ENCODE measurements at places on chromosomes 7 and 10. TPM values are rescaled to one million over a fixed set of nuclear protein-coding genes. Genes with fewer than 3 reads are reported as not detected.

DNA sequence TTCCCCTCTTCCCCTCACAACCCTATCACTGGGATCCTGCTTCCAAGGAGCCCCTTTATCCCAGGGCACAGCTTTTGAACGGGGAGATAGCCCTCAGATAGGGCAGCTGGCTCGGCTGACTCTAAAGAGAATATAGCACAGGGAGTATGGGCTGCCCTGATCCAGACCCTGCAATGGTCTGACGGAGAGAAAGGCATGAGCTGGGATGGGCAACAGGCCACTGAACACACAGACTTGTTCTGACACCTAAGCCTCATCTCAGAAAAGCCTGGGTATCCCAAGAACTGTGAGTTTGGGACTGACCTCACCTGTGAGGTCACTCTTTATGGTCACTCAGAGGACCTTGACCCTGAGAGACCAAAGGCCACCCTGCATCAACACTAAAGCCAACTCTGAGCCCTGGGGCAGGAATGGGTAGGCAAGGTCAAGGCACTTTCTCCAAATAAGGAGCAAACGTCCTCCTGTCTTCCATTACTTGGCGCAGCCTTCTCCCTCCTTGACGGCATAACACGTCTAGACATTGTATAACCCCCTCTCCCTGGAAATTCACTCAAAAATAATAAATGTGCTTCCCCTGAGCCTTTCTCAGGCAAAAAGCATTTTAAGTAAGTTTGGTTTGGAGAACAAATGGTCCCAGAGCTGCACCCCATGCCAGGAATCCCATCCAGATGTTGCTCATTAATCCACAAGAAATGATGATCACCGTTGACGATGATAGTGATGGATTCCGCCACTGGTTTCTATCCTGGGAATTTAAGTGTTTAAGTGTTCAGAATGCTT is 8.2 kb upstream of the LRRC18 start:
- DNase-seq, result no peak

GRCh38 chr10:78896159-78896928 is 172.4 kb upstream of the ZMIZ1 start:
- no peak for DNase-seq

- DNase-seq, result no peak
These were observed 230.6 kb downstream of the PLXNA4 start for GRCh38 chr7:132345543-132346129.

Gene CPA2
- polyA plus RNA-seq, result not detected

GRCh38 chr10:20457649-20458048 is 439.5 kb downstream of the NEBL start:
- no peak for DNase-seq

DNA sequence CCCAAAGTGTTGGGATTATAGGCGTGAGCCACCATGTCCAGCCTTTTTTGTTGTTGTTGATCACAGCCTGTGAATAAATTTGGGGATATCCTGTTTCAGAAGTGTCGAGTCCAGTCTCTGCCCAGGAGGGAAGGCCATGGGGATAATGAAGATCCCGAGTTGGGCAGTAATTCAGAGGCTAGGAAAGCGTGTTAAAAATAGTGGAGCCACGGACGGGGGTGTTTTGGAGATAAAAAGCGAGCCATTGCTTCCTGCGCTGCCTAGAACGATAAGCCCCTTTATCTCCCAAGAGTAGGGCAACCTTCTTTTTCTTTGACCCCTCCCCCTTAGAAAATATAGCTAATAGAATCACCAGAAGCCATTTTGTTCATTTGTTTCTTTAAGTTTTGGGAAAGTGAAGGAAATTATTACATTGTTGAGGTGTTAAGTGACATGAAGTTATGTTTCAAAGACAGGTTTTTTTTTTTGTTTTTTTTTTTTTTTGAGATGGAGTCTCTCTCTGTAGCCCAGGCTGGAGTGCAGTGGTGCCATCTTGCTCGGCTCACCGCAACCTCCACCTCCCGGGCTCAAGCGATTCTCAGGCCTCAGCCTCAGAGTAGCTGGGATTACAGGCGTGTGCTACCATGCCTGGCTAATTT is 43.3 kb downstream of the IL15RA start:
- DNase-seq, result no peak

Gene POM121C
- polyA plus RNA-seq, result 38.0 TPM

Gene MYL10
- not detected for polyA plus RNA-seq

DNA sequence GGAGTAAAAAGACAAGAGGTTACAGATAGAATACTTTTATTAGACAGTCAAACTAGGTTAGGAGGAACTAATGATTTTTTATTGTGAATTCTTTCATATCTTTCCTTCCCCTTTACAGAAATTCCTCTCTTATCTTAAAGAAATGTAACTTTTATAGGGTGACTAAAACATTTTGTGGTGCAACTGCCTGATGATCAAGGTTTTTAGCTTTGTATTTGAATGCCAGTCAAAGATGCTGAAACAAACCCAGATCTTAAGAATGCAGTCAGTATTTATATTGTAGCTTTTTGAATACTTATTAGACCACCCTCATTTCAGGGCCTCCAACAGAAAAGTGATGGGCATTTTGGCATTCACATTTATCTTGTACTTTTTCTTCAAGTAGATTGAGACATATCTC is 27.4 kb downstream of the TAX1BP1 start:
- DNase-seq, result no peak

DNA sequence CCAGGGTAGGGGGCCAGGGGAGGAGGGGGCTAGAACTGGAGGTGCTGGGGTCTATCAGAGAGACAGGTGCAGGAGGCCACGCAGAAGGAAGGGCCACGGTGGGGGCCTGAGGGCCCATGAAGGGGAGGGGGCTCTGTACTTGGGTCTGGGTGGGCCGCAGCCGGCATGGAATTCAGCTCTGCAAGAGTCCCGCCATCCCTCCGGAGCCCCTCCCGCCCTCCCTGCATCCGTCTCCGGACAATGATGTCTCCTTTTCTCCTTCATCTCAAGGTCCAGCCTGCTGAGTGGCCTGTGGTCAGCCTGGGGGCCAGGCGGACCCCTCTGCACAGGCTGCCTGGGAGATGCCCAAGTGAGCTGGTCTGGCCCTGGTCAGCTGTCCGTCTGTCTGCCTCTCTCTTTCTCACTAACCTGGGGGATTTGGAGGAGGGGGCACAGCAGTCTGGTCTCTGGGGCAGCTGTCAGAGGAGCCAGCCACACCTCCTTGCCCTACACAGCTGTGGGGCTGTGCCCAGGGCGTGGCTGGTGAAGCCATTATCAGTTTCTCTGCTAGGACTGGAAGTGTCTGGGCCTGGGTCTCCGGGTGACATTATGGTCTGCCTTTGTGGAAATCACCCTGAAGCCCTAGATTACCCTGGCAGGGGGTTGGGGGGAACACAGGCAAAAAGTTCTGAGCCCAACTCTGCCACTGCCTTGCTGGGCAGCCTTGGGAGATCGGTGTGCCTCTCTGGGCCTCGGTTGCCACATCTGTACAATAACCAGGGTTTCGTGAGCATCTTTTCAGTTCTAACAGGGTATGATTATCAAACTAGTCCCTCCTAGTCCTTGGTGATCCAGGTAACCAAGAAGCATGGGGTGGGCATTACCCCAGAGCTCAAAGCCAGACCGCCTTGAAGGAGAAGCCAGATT is 19.0 kb upstream of the HSPB1 start:
- DNase-seq, result no peak

Gene BCL7B
- 95.5 TPM for polyA plus RNA-seq

DNA sequence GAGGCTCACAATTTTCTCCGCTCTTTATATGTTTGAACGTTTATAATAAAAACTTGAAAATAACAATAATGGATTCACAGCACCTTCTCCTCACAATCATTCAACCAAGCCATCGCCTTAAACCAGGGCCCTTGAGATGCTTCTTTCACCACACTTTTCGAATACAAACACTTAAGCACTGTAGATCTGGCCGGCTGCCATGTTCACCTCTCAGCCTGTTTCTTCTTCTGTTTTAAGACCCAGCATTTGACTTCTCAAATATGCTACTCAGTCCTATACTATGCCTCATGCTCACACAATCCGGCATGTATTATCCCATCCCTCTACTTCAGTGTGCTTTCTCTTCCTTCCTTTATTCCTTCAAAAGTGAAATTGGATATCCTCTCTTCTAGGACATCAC is 280.6 kb downstream of the TFEC start:
- DNase-seq, result no peak

Gene PRKCQ
- polyA plus RNA-seq, result 36.5 TPM

DNA sequence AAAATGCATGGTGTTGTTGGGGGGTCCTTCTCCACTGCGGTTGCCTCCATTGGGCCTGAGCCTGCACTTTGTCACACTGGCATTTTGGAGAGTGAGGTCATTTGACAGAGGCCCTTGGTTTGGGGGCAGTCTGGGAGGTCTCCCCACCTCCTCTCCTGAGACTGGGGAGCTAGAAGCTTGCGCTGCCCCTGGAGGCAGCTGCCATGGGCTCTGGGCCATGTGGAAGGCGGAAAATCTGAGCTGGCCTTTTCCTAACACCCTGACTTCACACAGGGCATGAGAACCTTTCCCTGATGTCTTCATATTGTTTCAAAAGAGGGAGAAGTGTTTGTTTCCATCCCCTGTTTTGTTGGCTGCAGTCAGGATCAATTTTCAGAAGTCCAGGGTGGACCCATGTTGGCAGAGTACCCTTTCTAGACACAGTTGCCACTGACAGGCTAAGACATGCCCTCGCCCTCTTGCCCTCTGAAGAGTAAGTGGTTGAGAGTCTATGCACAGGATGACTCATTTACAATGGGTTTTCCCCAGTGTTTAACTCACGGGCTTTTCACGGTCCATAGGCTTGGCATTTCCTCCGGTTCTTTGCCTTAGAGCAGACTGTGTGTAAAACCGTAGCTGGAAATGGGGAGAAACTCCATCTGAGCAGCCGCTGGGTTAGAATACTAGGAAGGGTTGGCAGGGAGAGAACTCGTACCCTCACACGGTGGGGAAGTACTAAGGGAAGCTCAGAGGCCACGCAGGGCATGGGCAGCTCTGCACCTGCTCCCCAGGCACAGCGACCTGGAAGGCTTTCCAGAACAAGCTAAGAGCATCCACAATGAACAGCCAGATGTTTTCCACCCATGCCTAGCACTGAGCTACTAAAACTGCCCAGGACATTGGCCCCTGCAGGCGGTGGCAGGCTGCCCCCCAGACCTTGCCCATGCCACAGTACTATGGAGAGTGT is 655.0 kb downstream of the SDK1 start:
- no peak for DNase-seq

Data from immature natural killer cell (primary cell).